ENCODE measurements at places on chromosomes 2 and 18.

DNA sequence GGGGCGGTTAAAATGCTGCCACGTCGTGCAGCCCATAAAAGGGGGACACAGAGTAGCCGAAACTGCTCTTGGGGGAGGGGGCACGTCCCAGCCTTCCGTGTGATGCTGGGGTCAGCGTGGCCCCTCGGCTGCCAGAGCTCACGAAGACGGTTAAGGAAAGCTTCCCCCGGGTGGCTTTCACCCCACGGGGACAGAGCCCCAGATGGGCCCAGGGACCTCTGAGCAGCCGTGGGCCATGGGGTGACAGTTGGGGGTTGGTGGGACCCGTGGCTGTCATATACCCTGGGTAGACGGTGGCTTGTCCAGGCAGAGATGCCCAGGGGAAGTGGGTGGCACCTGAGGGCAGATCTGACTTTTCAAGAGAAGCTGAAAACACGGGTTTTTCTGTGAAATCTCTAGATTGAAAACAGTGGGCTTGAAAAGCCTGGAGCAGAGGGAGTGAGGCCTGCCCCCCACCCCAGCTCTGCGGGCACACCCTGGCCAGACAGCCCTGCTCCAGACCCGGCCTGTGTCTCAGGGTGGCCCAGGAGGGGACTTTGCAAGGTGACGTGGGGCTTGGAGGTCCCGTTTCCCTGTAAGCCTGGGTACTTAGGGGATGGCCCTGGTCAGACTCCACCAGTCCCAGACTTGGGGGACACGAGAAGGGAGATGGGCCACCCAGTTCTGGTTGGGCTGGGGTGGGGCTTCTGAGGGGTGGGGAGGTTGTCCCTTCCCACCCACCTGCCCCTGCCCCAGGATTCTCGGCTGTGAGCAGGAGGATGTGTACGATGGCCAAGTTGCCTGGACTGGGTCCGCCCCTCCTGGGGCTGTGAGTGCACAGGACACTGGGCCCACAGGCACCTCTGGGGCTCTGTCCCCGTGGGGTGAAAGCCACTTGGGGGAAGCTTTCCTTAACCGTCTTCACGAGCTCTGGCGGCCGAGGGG, 652 bp downstream of the NEU4 start:
- no peak for DNase-seq

- DNase-seq = no peak
These were observed 13.9 kb upstream of the BUB1 start for GRCh38 chr2:110691612-110692258.

- no peak for DNase-seq
These were observed 11.9 kb downstream of the OTOF start for GRCh38 chr2:26465981-26466471.

- no peak for DNase-seq
These were observed 409.0 kb upstream of the POU3F3 start for GRCh38 chr2:104444889-104445288.

- DNase-seq = no peak
These were observed 133.8 kb upstream of the RNF152 start for GRCh38 chr18:62026586-62026985.

DNA sequence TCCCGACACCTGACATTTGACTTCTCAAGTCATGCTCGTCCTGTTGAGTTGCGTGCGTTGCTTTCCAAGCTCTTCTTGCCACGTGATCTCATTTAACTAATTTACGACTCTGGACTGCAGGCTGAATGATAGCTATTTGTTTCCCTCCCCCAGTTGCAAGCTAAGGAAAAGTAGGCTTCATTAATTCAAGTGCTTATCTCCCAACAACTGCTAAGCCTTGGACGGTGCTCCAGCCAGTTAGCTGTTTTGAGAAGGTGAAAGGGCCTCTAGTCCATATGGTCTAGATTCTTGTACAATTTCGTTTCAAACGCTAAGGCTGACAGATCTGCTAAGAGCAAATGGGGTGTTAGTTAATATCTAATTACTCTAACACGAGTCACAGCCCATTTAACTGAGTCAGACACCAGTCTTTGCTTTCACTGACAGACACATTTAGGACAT, 21.1 kb downstream of the GPR45 start:
- DNase-seq = no peak

DNA sequence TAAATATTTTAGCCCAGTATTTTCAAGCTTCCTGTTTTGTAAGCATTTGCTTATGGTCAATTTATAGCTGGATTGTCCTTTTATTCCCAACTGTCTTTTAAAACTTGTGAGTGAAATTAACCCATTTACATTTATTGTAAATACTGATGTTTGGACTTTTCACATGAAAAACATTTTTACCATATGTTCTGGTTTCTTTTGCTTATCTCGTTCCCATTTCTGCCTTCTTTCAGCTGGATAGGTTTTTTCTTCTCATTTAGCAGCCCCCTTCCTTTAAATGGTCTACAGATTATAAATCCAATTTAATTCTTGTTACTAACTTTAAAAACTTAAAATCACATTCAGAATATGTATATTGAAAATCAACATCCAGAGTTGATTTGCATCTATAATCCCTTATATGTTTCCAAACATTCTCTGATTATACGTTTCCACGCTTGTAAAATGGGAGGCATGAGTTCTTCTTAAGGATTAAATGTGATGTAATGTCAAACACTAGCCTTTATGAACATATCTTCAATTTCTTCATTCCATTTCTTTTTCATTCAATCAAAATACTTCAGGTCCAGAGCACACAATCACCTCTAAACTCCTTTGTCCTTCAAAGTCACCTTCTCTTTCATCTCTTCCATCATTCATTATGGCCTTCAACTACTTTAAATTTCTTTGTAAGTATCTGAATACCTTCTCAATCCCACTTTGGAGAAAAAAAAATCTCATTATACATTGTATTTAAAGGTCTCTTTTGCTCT, 1.1 kb upstream of the KDM3A start:
- DNase-seq = no peak

- DNase-seq = no peak
These were observed 56.8 kb upstream of the ST3GAL5 start for GRCh38 chr2:85945586-85945985.

DNA sequence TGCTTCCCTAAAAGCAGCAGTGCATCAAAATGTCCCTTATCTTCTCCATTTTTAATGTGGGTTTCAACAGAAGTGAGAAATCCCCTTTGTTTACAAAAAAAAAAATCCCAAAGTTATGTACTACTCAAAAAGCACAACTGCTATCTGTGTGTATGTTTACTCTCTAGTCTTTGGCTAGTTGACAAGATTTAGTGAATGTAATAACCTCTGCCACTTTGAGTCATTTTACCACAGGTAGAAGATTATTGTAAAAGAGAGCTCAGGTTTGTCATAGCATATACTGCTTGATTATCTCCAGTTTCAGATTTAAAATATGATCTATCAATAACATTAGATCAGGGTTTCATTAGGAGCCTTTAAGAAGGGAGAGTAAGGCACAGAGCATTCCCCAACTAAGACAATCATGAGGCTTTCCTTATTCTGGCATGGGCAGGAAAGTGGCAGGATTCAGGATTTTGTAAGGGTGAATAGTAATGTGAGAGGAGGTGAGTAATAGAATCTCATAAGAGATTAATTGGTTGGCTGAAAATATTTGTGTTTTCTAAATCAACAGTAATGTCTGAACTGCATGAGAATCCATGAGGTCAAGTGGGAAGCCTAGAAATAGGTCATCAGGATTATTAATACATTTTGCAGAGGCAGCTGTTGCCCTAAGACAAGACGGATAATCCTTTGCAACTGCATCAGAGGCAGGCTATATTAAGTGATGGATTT, 1780.3 kb upstream of the LRRTM1 start:
- DNase-seq = no peak

DNA sequence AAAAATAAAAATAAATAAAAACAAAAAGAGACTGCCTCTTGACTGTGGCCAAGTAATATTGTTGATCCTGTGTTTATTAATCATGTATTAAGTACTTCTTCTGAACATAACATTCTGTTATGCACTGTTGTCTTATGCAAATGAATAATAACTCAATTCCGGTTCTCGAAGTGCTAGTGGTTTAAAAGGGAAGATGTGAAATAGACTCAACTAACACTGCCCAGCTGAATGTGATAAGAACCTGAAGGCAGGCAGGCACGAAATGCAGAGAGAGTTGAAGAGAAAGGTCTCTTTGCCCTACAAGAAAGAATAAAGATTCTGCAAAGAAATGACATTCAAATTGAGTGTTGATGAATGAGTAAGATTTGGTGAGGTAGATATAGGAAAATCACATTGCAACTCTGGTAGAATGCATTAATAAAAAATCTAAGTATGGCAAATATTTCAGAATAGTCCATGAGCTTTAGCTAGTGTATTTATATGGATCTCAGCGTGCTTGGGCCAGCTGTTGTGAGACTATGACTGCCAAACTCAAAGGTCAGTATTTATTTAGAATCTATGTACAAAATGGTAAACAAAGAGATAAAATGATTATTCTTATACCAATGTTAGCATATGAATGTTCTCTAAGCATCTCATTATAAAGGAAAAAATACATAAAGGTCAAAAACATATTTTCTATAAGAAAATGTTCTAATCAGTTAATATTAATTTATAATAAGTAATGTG, 352.3 kb upstream of the CDH7 start:
- no peak for DNase-seq

GRCh38 chr18:44841221-44841620, 160.5 kb downstream of the SETBP1 start:
- DNase-seq = no peak

DNA sequence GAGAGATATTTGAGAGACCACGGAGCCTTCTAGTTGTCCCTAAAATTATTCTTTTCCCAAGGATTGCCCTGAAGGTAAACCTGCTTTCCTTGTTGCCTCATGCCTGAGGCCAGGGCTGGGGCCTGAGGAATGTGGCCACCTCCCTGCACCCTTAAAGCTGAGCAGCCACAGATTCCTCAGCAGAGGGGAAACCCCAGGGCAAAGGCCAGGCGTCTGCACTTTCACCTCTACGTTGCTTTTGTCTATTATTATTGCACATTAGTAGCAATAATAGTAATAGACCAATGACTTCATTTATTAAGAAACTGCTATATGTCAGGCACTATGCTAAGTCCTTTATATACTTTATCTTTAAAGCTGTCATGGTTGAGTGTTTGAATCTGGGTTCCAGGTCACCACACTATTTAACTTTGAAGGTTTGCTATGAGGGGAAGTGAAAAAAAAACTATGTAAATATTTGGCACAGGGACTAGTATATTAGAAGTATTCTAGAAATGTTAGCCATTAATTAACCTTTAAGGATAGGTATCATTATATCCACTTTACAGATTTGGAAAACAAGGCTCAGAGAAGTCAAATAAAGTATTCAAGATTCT, 104.2 kb downstream of the LRRC30 start:
- no peak for DNase-seq

- DNase-seq = peak; percentile 54
These were observed 34.2 kb downstream of the CERS6 start for GRCh38 chr2:168490015-168490874.

DNA sequence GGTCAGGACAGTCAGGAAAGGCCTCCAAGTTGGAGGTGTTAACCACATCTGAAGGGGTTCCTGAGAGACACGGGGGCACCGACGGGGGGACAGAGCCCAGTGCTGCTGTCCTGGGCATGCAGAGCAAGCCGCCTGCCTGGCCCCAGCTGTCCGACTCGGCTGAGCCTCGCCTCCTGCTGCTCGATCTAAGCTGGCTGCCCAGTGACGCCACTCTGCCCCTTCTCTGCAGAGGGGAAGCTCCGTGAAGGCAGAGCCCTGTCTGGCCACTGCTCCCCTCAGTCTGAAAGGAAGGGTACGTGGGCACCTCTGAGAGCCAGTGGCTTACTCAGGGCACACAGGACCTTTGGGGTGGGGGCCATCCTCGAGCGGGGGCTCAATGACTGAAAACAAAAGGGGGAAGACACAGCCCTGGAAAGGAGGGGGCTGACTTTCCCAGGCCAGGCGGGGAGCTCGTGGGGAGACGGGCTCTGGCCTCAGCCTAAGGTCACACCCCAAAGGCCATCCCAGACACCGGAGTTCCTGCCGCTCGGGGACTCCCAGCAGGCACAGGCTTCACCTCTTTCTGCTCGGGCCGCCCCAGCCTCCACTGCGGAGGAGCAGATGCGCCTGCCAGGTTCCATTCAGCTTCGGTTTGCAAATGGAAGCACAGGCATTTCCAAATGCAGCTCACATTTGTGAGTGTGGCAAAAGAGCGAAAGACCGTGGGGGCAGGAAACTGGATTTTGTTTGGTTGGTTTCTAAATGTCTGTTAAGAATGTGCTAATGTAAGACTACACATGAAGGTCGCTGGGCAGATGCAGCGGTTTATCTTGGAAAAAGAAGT, 136.9 kb downstream of the HDAC4 start:
- DNase-seq = no peak

GRCh38 chr2:226984750-226985582, 149.1 kb downstream of the RHBDD1 start:
- DNase-seq = peak; percentile 16

DNA sequence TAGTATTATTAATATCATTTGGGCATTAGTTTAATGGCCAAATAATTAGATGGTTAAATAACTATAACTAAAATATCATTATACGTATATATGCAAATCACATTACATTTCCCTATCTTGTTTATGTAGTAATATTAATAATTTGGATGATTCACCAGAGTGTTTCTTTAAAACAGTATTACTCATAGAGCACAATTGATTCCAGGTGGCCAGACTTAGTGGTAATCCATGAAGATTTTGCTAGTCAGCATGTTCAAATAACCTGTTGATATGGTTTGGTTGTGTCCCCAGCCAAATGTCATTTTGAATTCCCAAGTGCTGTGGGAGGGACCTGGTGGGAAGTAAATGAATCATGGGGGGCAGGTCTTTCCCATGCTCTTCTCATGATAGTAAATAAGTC, 782.3 kb downstream of the LRP1B start:
- no peak for DNase-seq

- peak; percentile 44 for DNase-seq
These were observed 30.2 kb downstream of the PSD4 start for GRCh38 chr2:113203901-113204519.

GRCh38 chr2:151277067-151277466, 12.4 kb downstream of the NMI start:
- DNase-seq = no peak

- peak; percentile 67 for DNase-seq
These were observed at the start of gene DGKD for GRCh38 chr2:233353769-233354499. TSS of gene DGKD (plus strand) at chr2:233354494. CDS start at chr2:233354519, 25 bp downstream.

GRCh38 chr2:45542013-45542412, 69.1 kb downstream of the SRBD1 start:
- no peak for DNase-seq

GRCh38 chr2:74513605-74514367, 464 bp upstream of the TLX2 start:
- DNase-seq = no peak

DNA sequence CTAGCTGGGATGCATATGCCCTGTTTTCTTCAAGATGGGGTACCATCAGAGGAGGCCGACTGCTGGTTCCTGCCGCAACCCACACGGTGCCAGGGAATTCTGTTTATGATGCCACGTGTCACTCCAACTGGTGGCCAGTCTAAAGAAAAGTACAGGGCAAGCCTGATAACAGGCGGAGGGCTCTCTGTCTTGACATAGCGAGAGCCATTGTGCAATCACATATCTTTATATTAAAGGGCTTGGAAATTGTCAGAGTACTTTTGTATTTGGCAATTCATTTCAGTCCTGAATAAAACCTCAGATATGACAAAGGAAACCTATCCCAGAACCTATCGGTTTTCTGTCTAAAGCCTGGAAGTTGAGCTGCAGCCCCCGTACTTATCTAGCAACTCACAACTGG, 768.4 kb downstream of the TDRD15 start:
- no peak for DNase-seq

Measured in stimulated activated CD8-positive, alpha-beta memory T cell treated with anti-CD3 and anti-CD28 coated beads, Interleukin-7, amount 100 ng/mL, for 48 hours (primary cell).